ENCODE measurements at places on chromosomes 12 and 14.

GRCh38 chr12:102730996-102731395 lies 186.0 kb downstream of the PAH start:
- no peak for DNase-seq

GRCh38 chr12:27924350-27925135 lies 48.0 kb downstream of the PTHLH start:
- no peak for DNase-seq

GRCh38 chr12:96368233-96368632 lies 32.0 kb downstream of the CDK17 start:
- no peak for DNase-seq

DNA sequence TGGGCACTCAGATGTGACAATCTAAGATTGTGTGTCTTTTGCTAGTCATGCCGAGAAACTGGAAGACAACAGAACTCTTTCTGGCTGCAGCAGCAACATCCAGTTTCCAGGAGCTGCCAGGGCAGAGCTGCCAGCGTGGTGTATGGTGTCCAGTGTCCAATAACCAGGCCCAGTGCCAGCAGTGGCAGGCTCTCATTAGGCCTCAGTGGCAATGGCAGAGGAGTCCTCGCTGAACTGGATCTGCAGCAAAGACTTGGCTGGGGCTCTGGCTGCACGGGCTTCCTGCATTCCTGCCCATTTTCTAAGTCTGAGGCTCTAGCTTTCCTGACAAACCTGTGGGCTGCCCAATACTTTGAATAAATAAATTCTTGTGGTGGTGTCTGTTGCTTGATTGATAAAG lies 26.2 kb upstream of the PPM1A start:
- DNase-seq: no peak

- no peak for DNase-seq
Measured at GRCh38 chr14:69676723-69677122, 65.3 kb downstream of the SUSD6 start.

DNA sequence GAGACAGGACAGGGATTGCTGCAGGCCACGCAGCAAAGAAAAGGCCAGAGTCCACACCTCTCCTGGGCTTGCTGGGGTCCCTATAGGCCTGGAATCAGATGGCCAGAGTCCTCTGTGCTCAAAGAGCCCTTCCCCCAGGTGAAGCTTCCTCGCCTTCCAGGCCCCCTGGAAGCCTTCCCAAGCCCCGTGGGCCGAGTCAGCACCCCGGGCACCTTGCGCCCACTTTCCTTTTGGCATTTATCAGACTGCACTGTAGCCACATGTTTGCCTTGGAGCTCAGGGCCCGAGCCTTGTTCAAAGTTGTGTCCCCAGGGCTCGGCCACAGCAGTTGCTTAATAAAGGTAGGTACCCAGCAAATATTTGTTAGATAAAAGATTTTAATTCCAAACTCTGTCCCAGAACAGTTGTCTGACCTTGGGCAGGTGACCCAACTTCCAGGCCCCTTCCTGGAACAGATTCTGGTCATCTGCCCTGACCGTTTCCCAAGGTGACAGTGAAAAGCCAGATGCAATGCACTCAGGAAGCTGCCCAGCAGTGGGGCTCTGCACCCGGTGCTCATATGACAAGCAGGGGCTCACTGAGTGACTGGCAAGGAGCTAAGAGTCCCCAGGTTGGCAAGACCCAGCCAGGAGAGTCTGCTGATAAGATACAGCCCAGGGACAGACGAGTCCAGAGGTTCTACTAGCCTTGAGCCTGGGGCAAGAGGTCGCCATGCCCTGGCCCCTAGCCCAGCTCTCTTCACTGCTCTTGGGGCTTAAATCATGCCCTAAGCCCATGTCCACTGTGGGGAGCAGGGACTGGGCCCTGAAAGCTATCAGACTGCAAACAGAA lies 81.2 kb downstream of the PITPNM2 start:
- DNase-seq: no peak

DNA sequence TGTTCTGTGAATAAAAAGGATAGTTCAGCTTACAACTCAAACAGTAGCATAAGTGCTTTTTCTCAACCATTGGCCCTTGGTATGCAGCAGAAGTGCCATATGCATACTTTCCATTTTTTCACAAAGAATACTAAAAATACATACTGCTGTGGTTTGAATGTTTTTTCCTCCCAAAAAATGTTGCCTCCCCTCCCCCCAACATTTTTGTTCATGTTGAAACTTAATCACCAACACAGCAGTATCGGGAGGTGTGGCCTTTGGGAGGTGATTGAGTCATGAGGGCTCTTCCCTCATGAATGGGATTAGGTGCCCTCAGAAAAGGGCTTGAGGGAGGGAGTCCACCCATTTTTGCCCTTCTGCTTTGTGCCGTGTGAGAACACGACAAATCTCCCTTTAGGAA lies 198.6 kb downstream of the ESR2 start:
- DNase-seq: no peak

DNA sequence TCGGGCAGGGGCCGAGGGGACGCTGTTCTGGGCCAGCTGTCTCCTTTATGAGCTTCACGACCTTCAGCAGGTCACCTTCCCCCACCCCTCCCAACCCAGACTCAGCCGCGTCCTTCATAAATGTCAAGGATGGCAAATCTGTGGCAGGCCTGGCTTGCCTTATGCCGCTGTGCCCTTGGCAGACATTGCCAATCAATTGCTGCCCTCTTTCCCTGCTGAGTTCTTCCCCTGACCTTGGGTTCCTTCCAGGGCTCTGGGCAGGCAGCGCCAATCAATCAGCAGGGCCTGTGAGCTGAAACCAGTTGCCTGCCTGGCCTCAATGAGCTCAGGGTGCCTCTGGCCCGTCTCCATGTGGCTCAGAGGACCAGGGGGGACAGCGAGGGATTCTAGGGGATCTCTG lies 7.7 kb downstream of the FAM222A start:
- no peak for DNase-seq

DNA sequence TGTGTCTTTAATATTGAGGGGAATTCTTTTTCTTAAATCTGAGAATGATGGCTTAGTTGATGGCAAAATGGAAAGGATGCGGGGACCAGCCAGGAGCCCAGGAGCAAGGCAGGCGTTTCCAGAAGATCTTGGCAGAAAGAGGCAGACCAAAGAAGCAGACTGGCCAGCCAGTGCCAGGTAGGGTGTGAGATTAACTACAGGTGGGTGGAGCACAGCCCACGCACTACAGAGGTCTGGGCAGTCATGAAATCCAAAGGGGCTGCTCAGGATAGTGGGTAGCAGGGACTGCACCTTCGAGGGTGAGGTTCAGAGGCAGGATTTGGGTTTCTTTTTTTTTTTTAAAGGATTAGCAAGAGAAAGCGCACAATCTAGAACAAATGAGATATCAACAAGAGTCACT lies 17.7 kb upstream of the PCNX1 start:
- no peak for DNase-seq

- DNase-seq: no peak
Measured at GRCh38 chr12:89355243-89356068, 3.2 kb upstream of the DUSP6 start.

- DNase-seq: no peak
Measured at GRCh38 chr12:46562625-46563225, 190.2 kb upstream of the SLC38A2 start.

DNA sequence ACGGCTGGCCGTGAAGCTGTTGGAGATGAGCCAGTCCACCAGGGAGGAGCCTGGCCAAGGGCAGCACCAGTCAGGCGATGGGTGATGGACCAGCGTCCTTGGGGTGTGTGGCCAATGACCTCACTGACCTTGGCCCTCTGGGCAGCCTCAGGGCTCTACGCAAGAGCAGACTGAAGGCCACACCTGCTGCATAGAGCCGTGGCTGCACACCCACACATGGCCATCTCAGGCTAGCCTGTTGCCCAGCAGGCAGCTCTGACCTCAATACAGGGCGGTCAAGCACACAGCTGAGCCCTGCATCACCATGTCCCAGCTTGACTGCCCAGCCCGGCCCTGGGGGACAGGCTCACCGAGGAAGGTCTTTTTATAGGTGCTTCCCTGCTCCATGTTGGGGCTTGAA lies 19.2 kb downstream of the PLEK2 start:
- no peak for DNase-seq

GRCh38 chr12:120472521-120472920 lies 3.0 kb upstream of the SRSF9 start:
- DNase-seq: no peak
